ENCODE measurements at places on chromosomes 5 and 9. TPM values are rescaled to one million over a fixed set of nuclear protein-coding genes. Genes with fewer than 3 reads are reported as not detected.

IARS1 gene
- 82.1 TPM for total RNA-seq

TAF1L gene
- total RNA-seq, result not detected

HTR1A gene
- 0.52 TPM for total RNA-seq

TIMD4 gene
- total RNA-seq, result 0.99 TPM

GFI1B gene
- total RNA-seq, result not detected

PCDHA8 gene
- total RNA-seq, result 0.36 TPM

ITK gene
- 4.8 TPM for total RNA-seq

IL5 gene
- total RNA-seq, result not detected

SNX24 gene
- total RNA-seq, result 20.6 TPM

SREK1IP1 gene
- total RNA-seq, result 19.6 TPM
